ENCODE measurements at places on chromosomes 7 and 10.

GRCh38 chr10:114259824-114260223 is 20.8 kb downstream of the VWA2 start:
- no peak for DNase-seq

DNA sequence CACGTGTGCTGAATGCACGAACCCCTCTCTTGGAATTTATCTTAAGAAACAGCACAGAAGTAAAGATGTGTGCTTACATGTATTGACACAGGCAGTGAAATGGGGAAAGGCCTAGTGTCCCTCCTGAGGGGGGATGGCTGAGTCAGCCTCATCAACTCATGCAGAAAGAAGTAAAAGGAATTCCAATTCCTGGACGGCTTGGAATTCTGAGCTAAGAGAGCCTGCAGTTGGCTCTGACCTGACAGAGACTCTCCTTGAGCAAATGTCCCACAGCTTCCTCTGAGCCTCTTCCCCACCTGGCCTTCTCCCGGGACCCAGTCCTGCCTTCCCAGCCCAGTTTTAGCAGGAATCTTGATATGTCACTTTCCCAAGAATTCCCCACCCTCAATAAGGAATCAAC is 542.4 kb upstream of the ADARB2 start:
- no peak for DNase-seq

DNA sequence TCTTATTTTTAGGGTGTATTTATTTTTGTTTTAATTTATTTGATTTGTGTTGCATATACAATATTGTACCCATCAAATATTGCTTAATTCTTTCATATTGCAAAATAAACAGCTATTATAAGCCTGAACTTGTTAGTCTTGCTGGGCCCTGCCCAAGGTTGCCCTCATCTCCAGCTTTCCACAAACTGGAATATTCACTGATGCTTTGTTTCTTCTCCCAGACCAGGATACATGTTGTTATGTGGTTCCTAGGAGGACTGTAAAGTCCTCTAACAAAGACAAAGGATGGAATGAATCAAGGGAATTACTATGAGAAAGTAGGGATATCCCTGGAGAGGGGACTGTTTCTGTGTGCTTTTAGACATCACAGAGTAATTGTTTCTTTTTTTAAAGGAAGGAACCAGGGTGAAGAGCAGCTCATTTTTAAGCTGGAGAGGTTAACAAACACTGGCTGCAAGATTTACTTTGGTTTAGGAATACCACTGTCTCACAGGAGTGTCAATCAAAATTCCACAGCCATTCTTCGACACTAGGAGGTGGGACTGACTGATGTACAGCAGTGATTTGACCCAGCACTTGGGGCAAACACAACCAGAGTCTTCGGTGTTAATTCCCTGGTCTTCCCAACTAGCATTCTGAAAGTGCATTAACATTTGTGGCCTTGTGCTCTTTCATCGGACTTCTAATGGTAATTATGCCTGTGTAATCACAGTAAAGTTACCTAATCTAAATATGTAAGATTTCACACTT is 14.8 kb upstream of the CD36 start:
- DNase-seq, result no peak

- no peak for DNase-seq
These were observed 923.0 kb downstream of the REEP3 start for GRCh38 chr10:64444163-64444562.

- DNase-seq, result no peak
These were observed 13.2 kb upstream of the TRA2A start for GRCh38 chr7:23544913-23545354.

DNA sequence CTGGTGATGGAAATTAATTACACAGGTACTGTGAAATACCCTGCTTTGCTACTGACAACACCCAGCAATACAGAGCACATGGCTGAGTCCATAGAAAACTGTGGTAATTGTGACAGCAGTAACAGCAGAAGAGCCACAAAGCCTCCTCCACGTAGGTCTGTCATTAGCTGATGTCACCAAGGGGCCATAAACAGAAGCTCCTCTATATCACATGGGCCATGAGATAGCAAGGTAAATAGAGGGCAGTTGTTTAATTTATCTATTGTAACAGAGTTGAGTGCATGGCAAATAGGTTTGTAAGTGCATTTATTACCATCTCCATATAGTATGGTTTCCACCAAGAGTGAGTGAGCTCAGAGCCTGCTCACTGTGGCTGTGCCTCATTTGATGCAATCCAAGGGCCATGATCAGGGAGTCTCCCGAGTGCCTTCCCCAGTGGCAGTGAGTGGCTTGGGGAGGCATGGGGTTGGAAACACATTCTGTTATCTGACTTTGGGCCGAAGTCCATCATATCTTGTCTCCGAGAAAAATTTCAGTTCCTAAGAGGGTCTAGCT is 281.2 kb downstream of the SKAP2 start:
- DNase-seq, result no peak

DNA sequence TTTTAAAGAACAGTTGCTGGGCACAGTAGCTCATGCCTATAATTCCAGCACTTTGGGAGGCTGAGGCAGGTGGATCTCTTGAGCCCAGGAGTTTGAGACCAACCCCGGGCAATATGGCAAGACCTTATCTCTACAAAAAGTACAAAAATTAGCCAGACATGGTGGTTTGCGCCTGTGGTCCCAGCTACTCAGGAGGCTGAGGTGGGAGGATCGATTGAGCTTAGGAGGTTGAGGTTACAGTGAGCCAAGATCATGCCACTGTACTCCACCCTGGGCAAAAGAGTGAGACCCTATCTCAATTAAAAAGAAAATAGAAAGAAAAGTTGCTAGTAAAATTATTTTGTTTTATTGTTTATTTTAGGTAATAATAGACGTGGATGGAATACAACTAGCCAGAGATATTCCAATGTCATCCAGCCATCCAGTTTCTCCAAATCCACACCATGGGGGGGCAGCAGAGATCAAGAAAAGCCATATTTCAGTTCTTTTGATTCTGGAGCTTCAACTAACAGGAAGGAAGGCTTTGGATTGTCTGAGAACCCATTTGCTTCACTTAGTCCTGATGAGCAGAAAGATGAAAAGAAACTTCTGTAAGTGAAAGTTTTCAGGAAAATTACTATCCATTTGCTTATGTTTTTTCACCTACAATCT is 3.0 kb downstream of the NUP42 start:
- no peak for DNase-seq

GRCh38 chr10:129509835-129510234 is 42.8 kb downstream of the MGMT start:
- DNase-seq, result no peak

GRCh38 chr10:28496481-28496961 is 36.4 kb upstream of the WAC start:
- no peak for DNase-seq

DNA sequence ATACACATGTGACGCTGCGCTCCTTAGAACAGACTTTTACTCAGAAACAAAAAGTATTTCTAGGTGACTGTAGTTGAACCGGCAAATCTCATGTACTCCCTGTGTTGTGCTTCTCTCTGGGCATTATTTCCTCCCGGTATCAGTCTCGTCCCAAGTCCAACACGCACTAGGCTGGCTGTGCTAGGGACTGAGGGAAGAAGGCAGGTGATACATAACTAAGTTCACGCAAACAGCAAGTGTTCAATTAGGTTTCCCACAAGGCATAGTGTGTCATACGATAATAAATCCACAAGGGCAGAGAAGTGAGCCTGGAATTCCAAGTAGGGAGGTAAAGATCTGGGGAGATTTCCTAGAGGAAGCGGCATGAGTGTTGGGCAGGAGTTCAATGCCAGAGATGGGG is 20.4 kb downstream of the FAM53B start:
- DNase-seq, result no peak

DNA sequence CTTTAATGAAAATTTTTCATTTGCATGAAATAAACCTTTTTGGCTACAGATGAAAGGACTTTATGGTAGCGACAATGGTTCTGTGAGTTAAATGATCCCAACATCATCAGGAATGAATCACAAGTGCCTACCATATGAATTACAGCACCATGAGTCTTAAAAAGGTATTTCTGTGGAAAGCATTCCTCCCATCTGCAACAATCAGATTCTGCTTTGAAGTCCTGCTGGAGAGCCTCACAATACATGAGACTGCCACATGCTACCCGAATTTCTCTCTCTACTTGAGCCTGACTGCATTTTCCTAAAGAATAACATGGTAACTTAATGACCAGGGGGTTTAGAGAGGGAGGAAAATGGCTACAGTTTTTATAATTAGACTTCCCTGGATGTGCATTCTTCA is 190.3 kb downstream of the TWIST1 start:
- no peak for DNase-seq

- no peak for DNase-seq
These were observed 951.0 kb downstream of the LRMDA start for GRCh38 chr10:76382381-76382851.

- DNase-seq, result no peak
These were observed 195.4 kb upstream of the GHITM start for GRCh38 chr10:83943920-83944319.

DNA sequence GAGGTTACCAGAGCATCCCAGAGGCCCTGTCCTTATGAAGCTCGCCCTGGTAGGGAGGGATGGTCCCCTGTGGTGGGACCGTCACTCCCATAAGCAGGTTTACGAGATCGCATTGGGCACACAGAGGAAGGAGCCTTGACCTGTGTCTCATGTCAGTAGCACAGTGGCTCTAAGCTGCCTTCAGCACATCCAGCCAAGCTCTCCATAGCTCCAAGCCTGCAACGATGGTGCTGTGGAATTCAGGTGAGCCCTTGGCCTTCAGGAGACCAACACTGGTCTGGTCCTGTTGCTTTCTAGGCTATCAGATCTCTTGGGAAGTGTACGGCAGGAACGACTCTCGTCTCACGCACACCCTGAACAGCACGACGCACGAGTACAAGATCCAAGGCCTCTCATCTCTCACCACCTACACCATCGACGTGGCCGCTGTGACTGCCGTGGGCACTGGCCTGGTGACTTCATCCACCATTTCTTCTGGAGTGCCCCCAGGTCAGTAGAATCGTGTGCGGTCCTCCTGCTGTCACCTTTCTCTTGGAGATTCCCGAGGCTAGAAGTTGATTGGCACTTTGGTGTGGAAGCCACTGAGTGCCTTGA is 605.3 kb upstream of the FOXK1 start:
- no peak for DNase-seq

GRCh38 chr10:107577221-107577620 is 412.7 kb upstream of the SORCS1 start:
- no peak for DNase-seq

DNA sequence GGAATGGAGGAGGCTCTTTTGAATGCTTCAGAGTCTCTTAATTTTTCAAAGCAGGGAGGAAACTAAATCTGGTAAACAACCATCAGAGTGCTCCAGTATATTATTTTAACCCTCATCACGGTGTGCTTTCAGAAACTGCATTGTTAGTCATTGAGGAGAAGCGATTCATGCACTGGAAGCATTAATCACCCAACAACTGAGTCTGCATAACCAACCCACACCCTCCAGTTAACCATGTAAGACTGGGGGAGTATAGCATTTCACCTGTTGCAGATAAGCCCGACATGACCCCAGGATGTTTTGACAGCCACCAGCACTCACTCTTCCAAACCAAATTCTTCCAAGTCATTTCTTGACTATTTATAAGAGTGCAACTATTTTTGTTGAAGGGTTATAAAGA is 257.6 kb downstream of the GATA3 start:
- DNase-seq, result no peak

DNA sequence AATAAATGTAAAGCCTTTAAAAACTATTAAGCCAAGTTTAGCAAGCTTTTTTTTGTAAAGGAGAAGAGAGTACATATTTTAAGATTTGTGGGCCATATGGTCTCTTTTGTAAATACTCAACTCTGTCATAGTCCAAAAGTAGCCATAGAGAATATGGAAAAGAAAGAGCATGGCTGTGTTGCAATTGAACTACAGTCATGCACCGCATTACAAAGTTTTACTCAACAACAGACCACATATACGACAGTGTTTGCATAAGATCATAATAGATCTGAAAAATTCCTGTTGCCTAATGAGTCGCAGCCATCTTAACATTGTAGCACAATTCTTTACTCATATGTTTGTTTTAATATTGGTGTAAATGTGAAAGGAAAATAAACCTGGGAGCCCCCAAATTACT is 440.8 kb downstream of the HTR7 start:
- no peak for DNase-seq

- no peak for DNase-seq
These were observed 102.5 kb downstream of the C10orf105 start for GRCh38 chr10:71616817-71617654.

DNA sequence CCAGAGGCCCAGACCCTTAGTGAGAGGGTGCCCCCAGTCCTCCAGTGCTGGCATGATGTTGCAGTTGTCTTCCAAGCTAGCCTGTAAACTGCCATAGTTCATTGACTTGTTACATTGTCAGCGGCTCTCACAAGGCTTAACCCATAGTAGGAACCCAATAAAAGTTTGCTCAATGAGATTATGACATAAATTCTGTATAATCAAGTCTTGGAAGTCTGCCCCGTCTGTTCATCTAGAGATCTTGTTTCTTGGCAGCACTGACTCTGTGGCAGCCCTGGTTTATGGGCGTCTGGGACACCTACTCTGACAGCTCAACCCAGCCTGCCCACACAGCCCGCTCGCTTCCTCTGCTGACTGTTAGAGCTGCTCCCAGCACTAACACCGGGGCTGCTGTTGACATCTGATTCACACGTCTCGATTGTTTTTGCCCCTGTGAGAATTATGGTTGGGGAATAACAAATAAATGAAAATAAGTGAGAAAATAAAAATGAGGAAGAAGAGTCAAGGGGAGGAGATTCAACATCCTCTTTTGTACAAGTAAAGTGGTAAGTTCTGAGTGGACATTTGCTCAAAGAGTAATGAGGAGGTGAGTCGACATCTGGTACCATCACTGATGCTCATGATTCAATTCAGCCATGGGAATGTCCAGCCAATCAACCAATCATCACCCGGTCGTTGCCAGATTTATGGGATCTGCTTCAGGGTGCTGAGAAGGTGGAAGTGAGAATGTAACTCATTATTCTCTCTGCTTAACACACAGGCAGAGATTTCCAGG is 160.8 kb downstream of the SPAG6 start:
- DNase-seq, result no peak

DNA sequence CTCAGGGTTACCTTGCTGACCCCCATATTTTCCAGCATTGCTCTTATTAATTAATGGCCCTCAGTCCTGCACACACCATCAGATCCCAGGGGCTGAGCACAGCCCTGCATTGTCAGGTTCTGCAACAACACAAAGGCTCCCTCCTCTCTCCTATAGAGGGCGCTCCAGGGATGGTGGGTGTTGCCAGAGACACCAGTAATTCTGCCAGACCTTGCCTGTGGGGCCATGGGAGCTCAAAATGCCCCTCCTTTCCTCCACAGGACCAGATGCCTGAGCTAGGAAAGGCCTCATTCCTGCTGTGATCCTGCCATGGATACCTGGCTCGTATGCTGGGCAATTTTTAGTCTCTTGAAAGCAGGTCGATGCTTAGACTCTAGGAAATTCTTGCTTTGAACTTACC is 42.8 kb upstream of the PRSS58 start:
- no peak for DNase-seq

- DNase-seq, result no peak
These were observed 119.8 kb upstream of the LANCL2 start for GRCh38 chr7:55245271-55245723.
